Cerebellum (tissue), 4 donors: ENCODE measurements at places on chromosomes 2 and 18. TPM values are rescaled to one million over a fixed set of nuclear protein-coding genes. Genes with fewer than 3 reads are reported as not detected.

Gene CYP27A1
- 5.7 TPM for total RNA-seq

Gene GPR35
- total RNA-seq = 2.4 TPM

Gene RNF125
- total RNA-seq = 2.5 TPM

Gene OR6B2
- not detected for total RNA-seq

Gene CNGA3
- total RNA-seq = 3.0 TPM

Gene CD302
- total RNA-seq = 10.3 TPM

Gene UNC50
- total RNA-seq = 29.1 TPM

Gene SDC1
- 26.0 TPM for total RNA-seq

Gene GALR1
- 1.4 TPM for total RNA-seq

Gene ZDBF2
- 28.3 TPM for total RNA-seq

Gene ANKRD62
- total RNA-seq = 0.18 TPM

Gene RPL31
- total RNA-seq = 510 TPM

Gene SUCLG1
- 68.2 TPM for total RNA-seq

Gene REG3A
- 0.45 TPM for total RNA-seq

Gene CYS1
- 0.45 TPM for total RNA-seq

Gene FEZ2
- total RNA-seq = 60.2 TPM

Gene ALLC
- total RNA-seq = not detected

Gene SPP2
- total RNA-seq = not detected

Gene GPAT2
- total RNA-seq = 1.2 TPM

Gene STK36
- 52.3 TPM for total RNA-seq

Gene IL1RL2
- total RNA-seq = 0.73 TPM

Gene SKOR2
- 19.9 TPM for total RNA-seq

Gene CCDC85A
- 25.3 TPM for total RNA-seq

Gene CASP10
- 3.7 TPM for total RNA-seq

Gene CXCR1
- not detected for total RNA-seq

Gene TRIB2
- 146 TPM for total RNA-seq

Gene DYNAP
- not detected for total RNA-seq

Gene STARD6
- not detected for total RNA-seq

Gene RESP18
- total RNA-seq = 1.1 TPM

Gene NT5C1B
- 0.09 TPM for total RNA-seq

Gene HDHD2
- 37.6 TPM for total RNA-seq

Gene SP140
- 1.6 TPM for total RNA-seq

Gene SEPTIN2
- total RNA-seq = 335 TPM

Gene EFHD1
- total RNA-seq = 1.00 TPM

Gene CDK5R2
- 4.9 TPM for total RNA-seq

Gene FABP1
- 1.1 TPM for total RNA-seq

Gene PLA2R1
- 11.9 TPM for total RNA-seq

Gene FHL2
- total RNA-seq = 2.5 TPM

Gene STPG4
- total RNA-seq = 1.00 TPM

Gene COL6A3
- 59.6 TPM for total RNA-seq

Gene LCT
- total RNA-seq = 0.09 TPM

Gene IL37
- total RNA-seq = not detected

Gene CHRND
- total RNA-seq = 0.18 TPM

Gene FLACC1
- total RNA-seq = 3.7 TPM

Gene POTEC
- total RNA-seq = 0.09 TPM

Gene STAM2
- 48.8 TPM for total RNA-seq

Gene MBD2
- total RNA-seq = 19.7 TPM

Gene ELOA2
- total RNA-seq = not detected

Gene HOXD13
- total RNA-seq = not detected
